ENCODE measurements at places on chromosomes 16 and 17.

DNA sequence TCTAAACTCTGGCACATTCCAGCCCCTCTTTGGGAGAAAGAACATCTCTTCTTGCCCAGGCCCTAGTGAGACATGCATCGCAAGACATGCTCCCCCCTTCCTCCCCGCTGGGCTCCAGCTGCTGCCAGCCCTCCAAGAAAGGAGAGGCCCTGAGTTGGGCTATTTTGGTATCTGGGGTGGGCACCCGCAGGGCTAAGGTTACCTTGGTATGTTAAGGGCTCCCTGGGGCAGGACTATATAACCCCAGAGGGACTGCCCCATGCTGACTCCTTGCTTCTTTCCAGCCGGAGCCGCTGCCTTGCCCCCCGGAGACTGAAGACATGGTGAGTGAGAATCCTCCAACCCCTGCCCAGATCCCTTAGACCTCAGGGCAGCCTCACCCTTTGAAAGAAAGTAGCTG lies at the start of gene MYL11:
Gene MYL11 (plus strand): TSS at position 265 of the 400 bp plus-strand sequence. CDS start 56 bp downstream, at position 321.
- DNase-seq = no peak

DNA sequence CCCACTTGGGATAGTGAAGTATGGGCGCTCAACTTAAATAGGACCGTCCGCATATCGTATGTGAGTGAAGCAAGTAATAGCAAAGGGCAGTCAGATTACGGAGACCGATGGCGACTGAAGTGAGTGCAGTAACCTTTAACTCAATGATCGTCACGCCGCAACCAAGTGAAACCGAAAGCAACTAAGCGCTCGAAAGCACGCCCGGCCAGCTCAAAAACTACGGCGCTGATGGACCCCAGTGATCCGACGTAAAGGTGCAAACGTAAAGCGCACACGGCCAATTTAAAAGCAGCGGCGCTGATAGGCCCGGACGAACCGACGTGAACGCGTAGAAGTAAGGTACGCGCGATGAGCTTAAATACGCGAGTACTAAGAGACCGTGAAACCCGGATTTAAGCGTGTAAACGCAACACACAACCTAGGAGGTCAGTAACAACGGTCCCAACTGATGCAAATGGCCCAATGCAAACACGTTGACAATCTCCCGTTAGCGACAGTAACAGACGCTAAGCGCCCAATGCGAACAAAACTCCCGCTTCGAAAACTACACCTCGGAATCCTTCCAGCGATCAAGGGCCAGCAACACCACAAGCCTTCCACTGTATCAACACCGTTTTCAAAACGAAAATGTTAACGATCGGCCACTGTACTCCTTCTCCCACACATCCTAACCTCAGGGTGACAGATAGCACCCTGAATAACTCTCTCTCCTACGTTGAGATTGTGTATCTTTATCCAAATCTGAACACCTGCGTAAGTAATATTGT lies 37.9 kb upstream of the ARL4D start:
- peak; percentile 81 for DNase-seq

GRCh38 chr17:10210151-10210574 lies 11.8 kb upstream of the GAS7 start:
- no peak for DNase-seq

DNA sequence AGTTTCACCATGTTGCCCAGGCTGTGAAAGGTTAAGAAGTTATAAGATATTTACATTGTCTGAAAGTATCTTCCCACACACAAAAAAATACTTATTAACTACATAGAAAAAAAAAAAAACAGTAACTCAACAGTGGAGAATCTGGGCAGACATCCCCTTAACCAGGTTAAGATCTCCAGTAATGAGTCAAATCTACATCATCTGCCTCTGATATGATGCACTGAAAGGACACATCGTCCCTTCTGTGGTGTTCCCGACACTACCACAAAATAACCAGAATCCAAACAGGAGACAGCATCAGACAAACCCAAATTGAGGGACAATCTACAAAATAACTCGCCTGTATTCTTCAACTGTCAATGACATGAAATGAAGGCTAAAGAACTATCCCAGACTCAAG lies 40.0 kb downstream of the CMTM4 start:
- no peak for DNase-seq

DNA sequence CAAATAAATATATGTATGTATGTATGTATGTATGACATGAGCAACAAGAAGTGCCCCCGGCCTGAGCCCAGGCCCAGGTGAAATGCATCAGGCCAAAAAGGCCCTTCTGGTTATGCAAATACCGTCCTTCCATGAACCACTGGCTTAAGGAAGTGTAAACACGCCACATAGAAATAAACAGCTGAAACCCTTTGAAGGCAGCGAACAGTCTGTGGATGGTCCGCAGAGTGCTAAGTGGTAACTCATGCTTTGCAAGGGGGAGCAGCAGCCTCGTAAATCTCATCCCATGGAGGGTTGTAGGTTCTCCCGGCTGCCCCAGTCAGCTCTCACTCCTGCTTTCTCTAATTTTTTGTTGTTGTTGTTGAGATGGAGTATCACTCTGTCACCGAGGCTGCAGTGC lies 36.7 kb downstream of the COTL1 start:
- DNase-seq = no peak

- DNase-seq = no peak
Observed at GRCh38 chr16:87593710-87594258, 8.5 kb upstream of the JPH3 start.
